ENCODE measurements at places on chromosomes 6 and 20. TPM values are rescaled to one million over a fixed set of nuclear protein-coding genes. Genes with fewer than 3 reads are reported as not detected.

The GGTLC1 gene
- total RNA-seq = not detected

- no peak overlapping the region for H3K4me3 ChIP-seq
- H3K27ac ChIP-seq = no peak overlapping the region
- no peaks in the 10 kb centered on the region for H3K36me3 ChIP-seq
- no peaks in the 10 kb centered on the region for H3K27me3 ChIP-seq
- H3K4me1 ChIP-seq = peaks cover 19% of the 10 kb centered on the region
Observed at GRCh38 chr6:155186052-155186658, 77.7 kb upstream of the CLDN20 start.

The CASS4 gene
- total RNA-seq = 26.1 TPM

DNA sequence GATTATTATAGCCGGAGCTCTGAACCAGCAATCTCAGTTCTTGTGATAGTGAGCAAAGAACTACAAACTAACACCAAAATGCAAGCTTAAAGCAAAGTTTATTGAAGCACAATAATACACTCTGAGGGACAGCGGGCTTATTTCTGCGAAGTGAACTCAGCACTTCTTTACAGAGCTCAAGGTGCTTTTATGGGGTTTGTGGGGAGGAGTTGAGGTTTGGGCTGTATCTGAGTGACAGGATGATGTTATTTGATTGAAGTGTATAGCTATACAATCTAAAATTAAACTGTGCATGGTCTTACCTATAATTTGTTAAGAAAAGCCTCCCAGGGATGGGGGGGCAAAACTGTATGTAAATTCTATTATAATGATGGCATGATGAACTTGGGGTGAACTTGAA is 1.0 kb upstream of the HFE start:
- peaks cover 5% of the 10 kb centered on the region for H3K4me1 ChIP-seq
- H3K27ac ChIP-seq = no peak overlapping the region
- H3K4me3 ChIP-seq = no peak overlapping the region
- DNase-seq = no peak
- H3K36me3 ChIP-seq = no peaks in the 10 kb centered on the region
